ENCODE measurements at places on chromosomes 7 and 10.

GRCh38 chr7:27147199-27148030, at the start of gene HOXA6:
TSS of gene HOXA6 (minus strand) at chr7:27147774. CDS start at chr7:27147749, 25 bp downstream.
- no peak for DNase-seq

GRCh38 chr7:191105-191980, 1.0 kb upstream of the FAM20C start:
- DNase-seq: no peak

GRCh38 chr7:100567751-100568175, 5.9 kb downstream of the SAP25 start:
- DNase-seq: no peak

DNA sequence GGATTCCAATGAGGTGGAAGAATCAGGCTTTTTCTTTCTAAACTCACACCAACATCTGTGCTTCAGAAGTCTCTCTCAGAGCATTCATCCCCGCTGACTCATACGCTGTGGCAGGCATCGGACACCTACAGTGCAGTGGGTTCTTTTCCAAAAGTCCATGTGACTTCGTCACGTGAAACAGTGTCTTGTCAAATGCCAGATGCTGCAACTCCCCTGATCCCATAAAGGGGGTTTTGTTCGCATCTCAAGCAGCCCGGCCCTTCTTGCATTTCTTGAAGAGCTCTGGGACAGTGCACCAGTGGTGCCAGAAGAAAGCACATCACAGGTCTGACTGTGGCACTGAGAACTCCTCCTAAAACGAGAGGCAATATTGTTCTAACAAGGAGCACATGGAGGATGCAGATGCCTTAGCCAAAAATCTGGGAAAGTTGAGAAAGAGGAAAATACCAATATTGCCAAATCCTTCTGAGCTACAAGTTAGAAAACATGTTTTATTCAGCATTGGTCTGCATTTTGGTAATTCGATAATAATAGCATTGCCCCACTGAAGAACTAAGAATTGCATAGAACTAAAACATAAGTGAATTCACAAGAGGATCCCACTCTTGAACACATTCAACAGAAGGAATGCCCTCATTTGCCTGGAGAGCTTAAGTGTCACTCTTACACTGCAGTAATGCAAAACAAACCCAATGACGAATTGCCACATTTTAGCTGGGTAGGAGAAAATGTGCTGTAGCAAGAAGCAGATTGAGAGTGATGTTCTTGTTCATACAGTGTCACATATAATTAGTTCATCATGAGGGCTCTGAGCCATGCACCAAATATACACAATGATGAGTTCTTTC, 204.4 kb downstream of the CXCL12 start:
- DNase-seq: no peak

DNA sequence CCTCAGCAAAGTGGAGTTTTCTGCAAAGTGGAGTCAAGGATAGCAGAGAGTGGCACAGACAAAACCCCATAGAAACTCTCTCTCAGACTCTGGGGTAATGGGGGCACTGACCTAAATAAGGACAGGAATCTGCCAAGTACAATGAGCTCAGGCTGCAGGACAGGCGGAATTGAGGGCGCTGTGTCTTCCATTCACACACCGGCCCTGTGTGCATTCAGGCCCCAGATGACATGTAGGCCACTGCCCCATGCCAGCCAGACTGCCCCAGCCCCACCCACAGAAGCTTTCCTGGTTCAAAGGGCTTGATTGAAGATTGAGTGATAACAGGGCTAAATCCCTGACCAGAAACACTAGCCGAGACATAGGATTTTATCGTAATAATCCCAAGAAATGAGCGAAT, 52.7 kb downstream of the EEPD1 start:
- DNase-seq: no peak

DNA sequence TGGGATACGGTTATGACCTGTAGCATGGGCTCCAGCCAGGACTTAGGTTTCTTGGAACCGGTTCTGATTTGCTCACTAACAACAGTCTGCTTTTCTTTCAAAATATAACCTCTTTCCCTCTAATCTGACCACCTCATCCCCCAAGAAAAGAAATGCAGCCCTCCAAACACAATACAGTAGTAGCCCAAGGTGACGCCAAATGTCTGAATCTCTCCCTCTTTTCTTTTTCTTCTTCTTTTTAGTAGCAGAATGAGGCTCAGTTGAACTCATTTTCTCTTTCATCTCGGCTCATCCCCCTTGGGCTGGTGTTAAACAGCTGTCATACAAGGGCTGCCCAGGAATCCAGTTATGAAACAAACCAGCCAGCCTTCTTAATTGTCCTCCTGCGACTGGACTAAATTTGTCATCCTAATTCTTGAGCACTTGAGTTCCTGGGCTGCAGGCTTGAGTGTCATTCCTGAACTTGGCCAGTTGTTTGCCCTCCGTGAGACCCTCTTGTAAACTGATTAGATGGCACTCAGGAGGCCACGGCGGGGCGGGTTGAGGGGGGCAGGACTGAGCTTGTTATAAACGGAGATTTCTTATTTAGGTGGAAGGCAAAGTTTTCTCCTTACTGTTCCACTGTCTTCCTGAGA, 94.8 kb downstream of the SORCS3 start:
- DNase-seq: no peak

DNA sequence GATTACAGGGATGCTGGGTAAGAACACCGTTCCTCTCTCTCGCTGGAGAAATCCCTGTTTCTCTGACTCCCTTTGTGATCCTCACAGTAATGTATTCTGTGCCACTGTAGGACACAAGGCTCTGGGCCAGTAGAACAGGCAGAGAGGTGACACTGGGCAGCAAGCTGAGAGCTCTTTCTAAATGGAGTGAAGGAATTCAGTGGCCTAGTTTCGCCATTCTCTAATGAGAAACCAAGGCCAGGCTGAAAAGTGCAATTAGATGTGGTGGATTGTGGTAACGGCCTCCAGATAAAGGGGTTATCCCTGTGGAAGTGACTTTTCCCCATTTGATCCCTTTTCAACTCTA, 12.8 kb downstream of the KCTD7 start:
- DNase-seq: no peak

DNA sequence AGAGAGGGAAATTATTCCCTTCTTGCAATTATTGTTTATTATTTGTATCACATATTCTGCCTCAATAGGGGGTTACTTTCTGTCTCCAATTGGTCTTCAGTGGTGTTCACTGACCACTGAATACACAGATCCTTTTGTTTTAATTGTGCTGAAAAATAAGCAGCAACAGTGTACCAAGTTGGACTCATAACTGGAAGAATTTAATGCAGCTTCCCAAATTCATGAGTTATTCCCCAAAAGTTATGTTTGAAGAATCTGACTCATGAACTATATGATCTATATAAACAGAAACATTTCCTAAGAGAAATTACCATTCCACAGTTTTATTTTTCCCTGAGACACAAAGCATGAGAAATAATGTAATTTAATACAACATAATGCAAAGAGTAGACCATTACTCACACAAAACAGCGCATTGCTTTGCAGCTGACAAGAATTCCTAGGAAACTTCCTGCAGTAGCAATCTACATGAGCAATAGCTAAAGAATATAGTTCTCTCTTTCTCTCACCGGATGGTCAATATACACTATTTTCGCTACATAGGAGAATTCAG, 479.2 kb downstream of the HTR7 start:
- no peak for DNase-seq

DNA sequence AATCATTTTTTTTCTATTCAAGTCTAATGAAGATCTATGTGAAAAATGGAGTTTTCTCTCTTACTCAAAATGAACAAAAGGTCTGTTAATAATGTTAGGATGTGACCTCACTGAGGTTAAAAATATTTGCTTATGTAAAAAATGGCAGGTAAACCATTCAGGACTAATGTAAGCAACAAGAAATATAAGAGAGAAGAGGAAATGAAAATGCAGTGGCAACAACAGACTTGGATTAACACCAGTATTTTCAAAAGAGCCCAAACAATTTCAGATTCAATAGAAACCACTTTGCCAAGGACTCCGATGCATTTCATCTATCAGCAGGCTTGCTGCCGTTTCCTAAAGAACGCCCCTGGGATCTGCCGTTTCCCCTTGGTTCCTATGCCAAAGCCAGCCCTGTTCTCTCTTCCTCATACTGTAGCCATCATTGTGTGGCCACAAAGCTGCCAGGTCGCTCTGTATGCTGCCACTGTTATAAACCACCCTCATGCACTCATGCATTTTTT, 66.4 kb downstream of the MTURN start:
- DNase-seq: no peak

DNA sequence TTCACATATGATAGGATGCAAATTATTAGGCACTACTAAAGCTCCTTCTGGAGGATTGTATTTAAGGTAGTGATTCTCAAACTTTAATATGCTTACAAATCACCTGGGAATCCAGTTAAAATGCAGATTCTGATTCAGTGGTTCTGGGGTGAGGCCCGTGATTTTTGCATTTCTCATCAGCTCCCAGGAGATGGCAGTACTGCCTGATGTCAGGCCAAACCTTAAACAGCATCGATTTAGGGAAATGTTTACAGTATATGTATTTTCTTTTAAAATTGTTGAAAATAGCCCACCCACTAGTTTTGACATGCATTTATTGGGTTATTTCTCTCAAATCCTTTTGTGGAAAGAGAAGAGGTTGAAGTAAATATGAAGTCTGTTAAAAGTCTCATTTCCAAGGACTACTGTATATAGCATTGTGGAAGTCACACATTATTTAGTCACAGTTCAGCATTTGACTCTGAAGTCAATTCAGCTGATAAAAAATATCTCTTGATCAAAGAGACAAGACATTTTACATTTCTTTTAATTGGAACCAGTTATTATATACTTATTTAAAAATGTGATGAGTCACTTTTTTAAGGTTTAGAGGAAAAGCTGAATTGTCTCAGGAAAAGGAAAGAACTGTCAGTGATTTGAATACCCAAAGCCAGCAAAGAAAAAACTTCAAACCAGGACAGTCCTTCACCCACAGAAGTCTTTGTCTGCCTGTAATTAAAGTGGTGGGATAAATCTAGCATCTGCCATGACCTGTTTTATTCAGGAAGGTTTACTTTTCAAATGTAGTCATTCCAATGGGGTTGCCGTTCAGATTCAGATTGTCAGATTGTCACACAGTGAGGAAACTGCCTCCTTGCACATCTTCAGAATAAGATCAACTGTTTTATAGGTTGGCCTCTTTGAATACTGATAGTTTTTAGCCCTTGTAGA, 21.1 kb upstream of the HBP1 start:
- no peak for DNase-seq

- DNase-seq: no peak
Observed at GRCh38 chr10:86945361-86946212, 11.8 kb downstream of the MMRN2 start.

- no peak for DNase-seq
Observed at GRCh38 chr10:17785276-17785930, 23.7 kb upstream of the MRC1 start.

GRCh38 chr7:100655908-100656674, at the start of gene ACTL6B:
TSS of gene ACTL6B (minus strand) at chr7:100656448. CDS start at chr7:100656354, 94 bp downstream.
- no peak for DNase-seq

DNA sequence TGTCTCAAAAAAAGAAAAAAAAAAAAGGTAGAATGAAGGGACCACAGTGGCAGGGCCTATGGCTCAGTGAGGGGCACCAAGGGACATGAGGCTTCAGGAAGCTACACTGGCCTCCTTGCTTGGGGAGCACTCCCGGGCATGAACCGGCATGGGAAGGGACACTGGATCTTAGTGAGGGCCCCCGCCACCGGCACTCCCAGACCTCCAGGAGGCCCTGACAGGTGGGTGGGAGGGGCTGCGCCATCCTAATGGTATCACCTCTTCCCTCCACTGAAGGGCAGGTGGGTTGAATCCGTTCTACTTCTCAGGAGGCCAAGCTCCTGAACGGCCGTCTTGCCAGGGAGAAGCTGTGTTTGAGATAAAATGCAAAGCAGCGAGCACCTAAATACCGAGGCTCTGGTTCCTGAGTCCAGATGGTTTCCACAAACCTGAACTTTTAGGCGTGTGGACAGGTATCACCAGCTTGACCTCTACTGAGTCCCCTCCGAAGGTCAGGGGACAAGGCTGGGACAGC, 69.8 kb downstream of the C10orf143 start:
- no peak for DNase-seq

DNA sequence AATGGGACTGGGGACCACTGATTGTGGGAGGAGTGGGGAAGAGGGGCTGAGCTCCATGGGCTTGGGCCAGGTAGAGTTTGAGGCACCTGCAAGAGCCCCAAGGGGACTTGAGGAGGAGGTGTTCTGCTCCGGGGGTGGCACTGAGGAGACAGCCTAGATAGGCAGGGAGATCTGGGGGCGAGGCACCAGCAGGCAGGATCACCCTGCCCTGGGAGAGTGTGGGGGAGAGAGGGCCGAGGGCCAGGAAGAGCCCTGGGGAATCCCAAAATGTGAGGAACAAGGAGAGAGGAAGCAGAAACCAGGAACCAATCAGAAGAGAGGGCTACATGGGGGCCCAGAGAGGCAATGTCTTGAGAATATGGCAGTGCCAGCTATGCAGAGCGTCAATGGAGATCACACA, 34.6 kb downstream of the LEP start:
- DNase-seq: no peak

GRCh38 chr7:117285826-117286225, 37.0 kb downstream of the WNT2 start:
- DNase-seq: no peak

DNA sequence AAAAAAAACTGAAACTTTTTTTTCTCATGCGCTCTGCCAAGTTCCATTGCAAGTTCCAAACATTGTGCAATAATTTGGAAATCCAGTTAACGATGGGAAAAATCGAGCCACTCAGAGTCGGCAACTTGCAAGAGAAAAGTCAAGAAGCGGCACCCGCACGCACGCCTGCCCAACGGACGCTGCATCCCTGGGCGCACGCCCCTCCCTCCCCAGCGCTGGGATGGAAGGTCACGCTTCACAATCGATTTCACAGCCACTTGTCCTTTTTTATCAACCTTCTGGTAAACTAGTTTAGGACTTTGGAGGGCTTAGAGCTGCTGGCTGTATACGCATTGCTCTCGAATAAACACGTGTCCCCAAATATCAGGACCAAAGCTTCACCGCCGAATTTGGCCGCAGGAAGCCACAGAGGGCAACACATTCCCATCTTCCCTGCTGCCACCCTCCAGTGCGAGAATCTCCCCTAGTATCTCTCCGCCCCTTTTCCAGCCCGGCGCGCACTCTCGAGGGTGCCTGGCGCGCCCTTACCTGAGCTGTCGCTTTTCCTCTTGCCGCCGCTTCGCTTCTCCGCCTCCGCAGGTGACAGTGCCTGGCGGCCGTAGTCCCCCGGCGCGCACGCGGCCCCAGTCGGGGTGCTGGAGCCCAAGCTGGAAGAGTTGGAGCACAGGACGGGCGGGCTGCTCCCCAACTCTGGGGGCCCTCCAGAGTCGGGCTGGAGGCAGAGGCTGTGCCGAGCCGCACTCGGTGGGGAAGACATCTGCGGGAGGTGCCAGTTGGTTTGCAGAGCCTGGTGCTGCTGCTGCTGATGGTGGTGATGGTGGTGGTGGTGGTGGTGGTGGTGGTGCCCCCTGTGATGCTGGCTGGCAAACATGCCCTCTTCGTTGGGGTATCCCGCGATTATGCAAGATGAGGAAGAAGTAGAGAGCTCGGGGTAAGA, 857 bp downstream of the MEOX2 start:
- no peak for DNase-seq

- DNase-seq: no peak
Observed at GRCh38 chr7:151687523-151688235, 168.0 kb upstream of the RHEB start.

GRCh38 chr7:127396184-127396583, 3.7 kb upstream of the ZNF800 start:
- DNase-seq: no peak

Data from GM12891 (cell line).